ENCODE measurements at places on chromosomes 2 and 18.

DNA sequence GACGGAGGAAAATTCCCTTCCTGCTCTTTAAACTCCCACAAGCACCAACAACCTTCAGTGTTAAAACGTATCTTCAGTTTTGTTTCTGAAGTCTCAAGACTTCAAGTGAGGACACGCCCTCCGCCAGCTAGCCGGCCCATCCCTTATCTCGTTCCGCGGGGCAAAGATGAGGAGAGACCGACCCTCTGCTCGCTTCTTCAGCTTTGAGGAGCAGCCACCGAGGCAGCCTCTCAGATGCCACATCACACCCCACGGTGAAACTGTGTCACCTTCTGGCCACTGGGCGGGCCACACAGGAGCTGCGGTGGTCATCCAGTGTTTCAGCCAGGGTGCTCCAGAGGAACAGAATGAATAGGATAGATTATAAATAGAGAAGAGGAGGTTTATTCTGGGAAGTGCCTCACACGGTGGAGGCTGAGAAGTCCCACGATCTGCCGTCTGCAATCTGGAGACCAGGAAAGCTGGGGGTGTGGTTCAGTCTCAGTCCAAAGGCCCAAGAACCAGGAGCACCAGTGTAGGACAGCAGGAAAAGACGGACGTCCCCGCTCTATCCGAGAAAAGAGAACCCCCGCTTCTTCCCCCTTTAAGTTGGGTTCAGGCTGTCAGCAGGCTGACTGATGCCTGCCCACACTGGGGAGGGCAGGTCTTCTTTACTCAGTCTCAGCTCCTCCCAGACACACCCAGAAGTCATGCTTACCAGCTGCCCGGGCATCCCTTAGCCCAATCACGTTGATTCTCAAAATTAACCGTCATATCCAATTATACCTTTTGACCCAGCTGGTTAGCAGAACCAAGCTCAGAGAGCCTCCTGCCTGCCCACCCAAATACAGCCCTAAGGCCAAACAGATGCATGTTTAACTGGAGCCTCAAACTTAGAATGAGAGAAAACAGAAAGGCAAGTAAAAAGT is 399.7 kb upstream of the ID2 start:
- no peak for DNase-seq

DNA sequence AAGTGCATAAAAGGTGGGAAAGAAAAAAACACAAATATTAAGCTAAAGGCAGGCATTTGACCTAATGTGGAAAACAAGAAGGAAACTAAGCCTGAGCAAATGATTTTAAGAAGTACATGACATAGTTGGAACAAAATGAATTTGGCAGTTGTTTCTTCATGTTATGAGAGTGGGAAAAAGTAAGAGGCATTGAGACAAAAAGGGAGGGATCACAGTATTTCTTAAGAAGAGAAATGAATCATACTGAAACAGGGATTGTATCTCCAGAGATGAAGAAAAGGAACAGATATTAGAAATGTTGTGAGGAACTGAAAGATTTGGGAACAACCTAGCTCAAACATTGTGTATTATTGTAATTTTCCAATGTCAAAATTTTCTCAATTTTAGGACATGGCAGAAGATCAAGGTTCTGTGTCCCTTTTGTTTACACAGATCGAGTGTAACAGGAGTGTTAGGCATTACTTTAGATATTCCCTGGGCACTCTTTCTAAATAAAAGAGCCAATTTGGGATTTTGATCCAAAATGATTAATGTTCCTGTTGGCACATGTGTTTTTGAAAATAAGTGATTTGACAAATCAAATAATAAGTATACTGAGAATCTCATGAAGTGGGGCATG is 98.6 kb downstream of the CALCRL start:
- DNase-seq = no peak

GRCh38 chr2:236939721-236940231 is 145.9 kb upstream of the COPS8 start:
- DNase-seq = no peak

DNA sequence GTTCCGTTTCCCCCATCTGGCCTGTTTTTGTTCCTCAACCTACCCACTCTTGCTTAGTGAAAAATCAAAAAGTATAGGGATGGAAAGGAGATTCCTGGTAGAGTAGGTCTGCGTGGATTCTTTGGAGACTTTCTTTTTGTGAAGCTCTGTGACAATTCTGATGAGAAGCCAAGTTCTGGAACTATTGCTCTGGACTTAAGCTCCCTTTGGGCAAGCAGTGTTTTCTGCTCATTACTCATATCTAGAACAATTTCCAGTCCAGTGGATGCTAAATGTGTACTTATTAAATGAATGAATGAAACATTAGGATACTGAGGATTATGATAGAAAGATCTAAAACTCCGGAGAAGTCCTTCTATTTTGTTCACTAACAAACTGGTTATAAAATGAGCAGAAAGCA is 76.5 kb downstream of the SOCS6 start:
- DNase-seq = no peak

- DNase-seq = no peak
Observed at GRCh38 chr2:158047156-158047611, 54.5 kb upstream of the UPP2 start.

DNA sequence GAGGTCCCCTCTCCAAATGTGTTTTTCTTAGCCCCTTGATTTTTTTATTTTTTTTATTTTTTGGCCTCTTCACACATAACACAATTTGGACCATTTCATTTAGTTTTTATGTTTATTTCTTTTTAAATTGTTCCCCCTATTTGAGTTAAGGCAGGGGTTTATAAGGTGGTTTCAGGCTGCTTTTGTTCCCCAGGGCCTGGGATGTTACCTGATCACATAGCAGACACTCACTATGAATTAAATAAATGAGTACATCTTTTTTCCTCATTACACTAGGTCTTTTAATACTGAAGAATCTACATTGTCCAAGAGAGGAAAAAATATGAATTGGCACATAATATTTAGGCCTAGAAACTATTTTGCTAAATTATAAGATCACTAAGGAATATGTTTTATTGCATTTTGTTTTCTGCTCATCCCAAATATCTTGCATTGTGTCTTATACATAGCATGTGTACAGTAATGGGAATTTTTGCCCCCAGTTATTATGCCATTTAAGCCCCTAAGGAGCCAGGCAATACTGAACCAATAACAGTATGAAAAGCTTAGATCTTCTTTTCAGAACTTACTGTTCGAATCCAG is 112.4 kb upstream of the MAPRE2 start:
- no peak for DNase-seq

All from activated CD4-positive, alpha-beta T cell treated with anti-CD3 and anti-CD28 coated beads, Interleukin-2, amount 50 U/mL, for 48 hours (primary cell).